ENCODE measurements at places on chromosomes 6 and 20. TPM values are rescaled to one million over a fixed set of nuclear protein-coding genes. Genes with fewer than 3 reads are reported as not detected.
A peak's percentile ranks its signal among the peaks of the same experiment; 100 is the strongest.

GRCh38 chr6:36906539-36907325 is 21.0 kb downstream of the C6orf89 start:
- no peak overlapping the region for H3K4me3 ChIP-seq
- H3K27me3 ChIP-seq = no peaks in the 10 kb centered on the region
- H3K36me3 ChIP-seq = peaks cover 6% of the 10 kb centered on the region
- H3K27ac ChIP-seq = peak overlapping the region; percentile 83
- H3K4me1 ChIP-seq = peaks cover 39% of the 10 kb centered on the region

- no peaks in the 10 kb centered on the region for H3K27me3 ChIP-seq
- H3K27ac ChIP-seq = no peak overlapping the region
- no peak overlapping the region for H3K4me3 ChIP-seq
- peaks cover 9% of the 10 kb centered on the region for H3K4me1 ChIP-seq
These were observed 243.5 kb downstream of the GMPR start for GRCh38 chr6:16481697-16482399.

- H3K27ac ChIP-seq = no peak within 1 kb of the TSS
- no peaks in the 10 kb centered on the region for H3K27me3 ChIP-seq
- no peak for DNase-seq
- H3K36me3 ChIP-seq = no peaks in the 10 kb centered on the region
These were observed at the start of gene FNDC11 for GRCh38 chr20:63553933-63554290. FNDC11 (plus strand) TSS chr20:63554159; CDS start chr20:63555664, 1,505 bp downstream.

DNA sequence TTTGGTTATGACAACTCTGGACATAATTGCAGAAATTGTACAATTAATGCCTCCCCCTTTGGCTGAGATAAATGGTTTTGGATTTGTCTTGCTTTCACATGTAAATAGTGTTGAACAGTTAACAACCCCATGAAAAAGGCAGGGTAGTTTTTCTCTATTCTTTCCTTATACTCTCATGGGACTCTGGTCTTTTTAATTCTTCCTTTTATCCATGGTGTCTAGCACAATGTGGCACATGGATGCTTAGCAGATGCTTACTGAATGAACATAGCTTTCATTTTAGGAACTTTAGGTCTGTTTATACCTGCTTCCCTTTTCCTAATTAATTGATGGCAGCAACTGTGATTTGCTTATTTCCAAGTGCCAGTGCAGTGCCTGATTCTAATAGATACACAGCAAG is 75.6 kb downstream of the NCOA3 start:
- H3K27ac ChIP-seq = peak overlapping the region; percentile 71
- no peak for DNase-seq
- no peaks in the 10 kb centered on the region for H3K36me3 ChIP-seq
- H3K27me3 ChIP-seq = no peaks in the 10 kb centered on the region
- no peak overlapping the region for H3K4me3 ChIP-seq

GRCh38 chr6:128963561-128963960 is 80.6 kb downstream of the LAMA2 start:
- no peaks in the 10 kb centered on the region for H3K36me3 ChIP-seq

DNA sequence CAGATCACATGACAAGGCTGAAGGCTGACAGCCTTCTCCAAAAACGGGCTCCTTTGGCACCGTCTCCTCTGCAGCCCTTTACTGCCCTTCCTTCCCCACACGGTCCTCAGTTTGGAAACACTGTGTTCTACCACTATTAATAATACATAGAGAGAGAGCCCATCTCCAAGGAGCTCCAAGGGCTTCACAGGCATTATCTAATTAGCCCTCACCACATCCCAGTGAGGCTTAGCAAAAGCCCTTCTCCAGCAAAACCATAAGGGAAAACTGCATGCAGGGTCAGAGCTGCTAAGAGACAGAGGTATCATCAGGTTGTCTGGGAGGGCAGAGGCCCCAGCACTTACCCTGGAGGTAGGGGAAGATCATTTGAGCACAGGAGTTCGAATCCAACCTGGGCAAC is 169.3 kb upstream of the JARID2 start:
- no peaks in the 10 kb centered on the region for H3K4me1 ChIP-seq

DNA sequence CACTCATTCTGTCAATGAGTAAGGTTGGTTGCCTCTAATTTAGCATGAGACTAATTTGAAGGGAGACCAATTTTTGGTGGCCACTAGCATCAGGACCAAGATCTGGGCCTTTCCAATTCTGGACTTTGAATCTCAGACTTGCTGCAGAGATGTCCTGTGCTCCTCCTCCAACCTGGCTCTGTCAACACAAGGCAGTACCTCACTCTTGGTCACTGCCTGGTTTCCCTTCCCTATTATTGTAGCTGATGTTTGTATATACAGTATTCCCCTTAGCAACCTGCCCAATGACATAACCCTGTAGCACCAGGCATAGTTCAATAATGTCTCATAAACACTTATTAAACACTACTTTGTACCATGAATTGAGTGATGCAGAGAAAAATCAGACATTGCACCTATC is 50.4 kb downstream of the UNC5CL start:
- no peaks in the 10 kb centered on the region for H3K36me3 ChIP-seq
- H3K4me3 ChIP-seq = no peak overlapping the region
- DNase-seq = no peak

- no peaks in the 10 kb centered on the region for H3K36me3 ChIP-seq
- no peak for DNase-seq
- no peak overlapping the region for H3K4me3 ChIP-seq
These were observed 54.8 kb downstream of the PLG start for GRCh38 chr6:160756871-160757270.

DNA sequence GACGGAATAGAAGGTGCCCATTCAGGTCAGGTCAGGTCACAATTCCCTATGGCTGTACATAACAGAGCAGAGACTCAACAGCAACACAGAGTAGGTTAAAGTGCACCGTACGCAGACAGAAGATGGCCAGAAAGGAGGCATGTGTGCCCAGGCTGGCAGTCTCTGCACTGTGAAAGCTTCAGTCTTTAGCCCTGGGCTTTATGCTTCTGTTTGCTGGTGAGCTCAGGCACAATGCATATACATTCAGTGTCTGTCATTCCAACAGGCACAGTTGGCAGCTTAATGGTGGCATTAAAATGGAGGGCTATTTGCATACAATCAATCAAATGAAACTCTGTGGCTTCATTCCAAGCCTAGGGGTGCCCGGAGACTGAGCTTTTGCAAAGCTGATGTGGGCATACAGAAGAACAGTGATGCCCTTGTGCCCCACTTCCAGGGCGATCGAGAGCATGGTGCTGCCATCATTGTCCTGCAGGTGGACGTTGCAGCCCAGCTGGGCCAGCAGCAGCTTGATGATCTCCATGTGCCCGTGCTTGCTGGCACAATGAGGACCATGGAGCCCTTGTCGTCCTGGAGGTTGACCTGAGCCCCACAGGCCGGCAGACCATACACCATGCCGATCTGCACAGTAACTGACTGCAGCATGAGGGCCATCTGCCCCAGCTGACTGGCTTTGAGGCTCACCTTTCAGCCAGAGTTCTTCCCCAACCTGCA is 22.4 kb downstream of the TRMT6 start:
- no peaks in the 10 kb centered on the region for H3K36me3 ChIP-seq
- no peak overlapping the region for H3K27ac ChIP-seq
- no peaks in the 10 kb centered on the region for H3K4me1 ChIP-seq
- no peak overlapping the region for H3K4me3 ChIP-seq
- no peaks in the 10 kb centered on the region for H3K27me3 ChIP-seq

- H3K36me3 ChIP-seq = no peaks in the 10 kb centered on the region
- no peak overlapping the region for H3K27ac ChIP-seq
- no peaks in the 10 kb centered on the region for H3K4me1 ChIP-seq
- H3K27me3 ChIP-seq = no peaks in the 10 kb centered on the region
- no peak overlapping the region for H3K4me3 ChIP-seq
These were observed 34.6 kb downstream of the CDH22 start for GRCh38 chr20:46273717-46274116.

DNA sequence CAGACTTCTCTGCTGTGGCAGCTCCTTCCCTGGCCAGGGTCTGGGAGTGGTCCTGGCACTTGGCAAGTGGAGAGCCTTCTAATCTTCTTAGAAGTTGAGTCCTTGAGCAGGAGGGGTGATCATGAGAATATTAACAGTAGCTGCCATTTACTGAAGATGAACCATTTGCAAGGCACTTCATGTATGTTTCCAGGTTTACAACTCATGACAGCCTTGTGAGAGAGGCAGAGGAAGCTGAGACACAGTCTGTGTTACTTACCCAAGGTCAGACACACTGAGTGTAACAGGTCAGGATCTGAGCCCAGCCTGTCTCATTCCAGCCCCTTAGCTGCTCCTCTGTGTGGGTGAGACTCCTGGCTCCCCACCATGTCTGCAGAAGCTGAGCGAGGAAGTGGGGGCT is 45.5 kb upstream of the SRF start:
- H3K4me3 ChIP-seq = no peak overlapping the region
- H3K27ac ChIP-seq = no peak overlapping the region
- no peaks in the 10 kb centered on the region for H3K27me3 ChIP-seq
- no peaks in the 10 kb centered on the region for H3K36me3 ChIP-seq
- DNase-seq = no peak

GRCh38 chr6:98941319-98941718 is 6.4 kb downstream of the FBXL4 start:
- H3K36me3 ChIP-seq = no peaks in the 10 kb centered on the region
- H3K4me1 ChIP-seq = peaks cover 23% of the 10 kb centered on the region
- no peak overlapping the region for H3K27ac ChIP-seq
- no peak overlapping the region for H3K4me3 ChIP-seq
- H3K27me3 ChIP-seq = no peaks in the 10 kb centered on the region

DNA sequence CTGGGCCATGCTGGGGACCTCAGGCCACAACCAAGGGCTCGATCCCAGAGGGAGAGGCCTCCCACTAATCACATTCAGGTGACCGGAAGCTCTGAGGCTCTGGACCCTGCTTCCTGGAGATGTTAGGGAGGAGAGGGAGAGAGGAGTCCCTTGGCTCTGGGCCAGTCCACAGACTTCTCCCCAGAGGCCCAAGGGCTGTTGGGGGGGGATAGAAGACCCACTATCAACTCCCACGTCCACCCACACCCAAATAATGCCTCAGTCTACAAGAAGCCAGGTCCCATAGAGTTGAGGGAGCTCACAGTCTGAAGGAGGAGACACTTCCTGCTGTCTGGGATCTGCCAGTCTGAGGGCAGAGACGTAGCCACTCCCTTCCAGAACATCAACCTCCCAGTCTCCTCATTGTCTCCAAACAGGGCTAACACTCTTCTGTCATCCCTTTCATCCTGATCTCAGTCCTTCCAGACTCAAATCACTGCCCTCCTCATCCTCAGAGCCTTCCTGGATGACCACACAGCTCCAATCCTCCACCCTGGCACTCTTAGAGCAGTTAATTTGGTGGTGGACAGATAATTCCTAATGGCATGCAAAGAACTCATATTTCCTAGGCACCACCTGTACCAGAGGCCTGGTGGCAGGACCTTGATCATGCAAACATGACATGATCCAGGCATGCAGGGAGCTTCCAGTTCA is 69.9 kb downstream of the MRPL14 start:
- H3K27ac ChIP-seq = no peak overlapping the region
- no peaks in the 10 kb centered on the region for H3K4me1 ChIP-seq
- no peaks in the 10 kb centered on the region for H3K27me3 ChIP-seq
- DNase-seq = no peak
- no peak overlapping the region for H3K4me3 ChIP-seq
- no peaks in the 10 kb centered on the region for H3K36me3 ChIP-seq

- no peaks in the 10 kb centered on the region for H3K27me3 ChIP-seq
- no peak overlapping the region for H3K27ac ChIP-seq
- H3K4me3 ChIP-seq = no peak overlapping the region
- DNase-seq = no peak
- no peaks in the 10 kb centered on the region for H3K4me1 ChIP-seq
These were observed 25.3 kb upstream of the KIAA1586 start for GRCh38 chr6:57021086-57021720.

DNA sequence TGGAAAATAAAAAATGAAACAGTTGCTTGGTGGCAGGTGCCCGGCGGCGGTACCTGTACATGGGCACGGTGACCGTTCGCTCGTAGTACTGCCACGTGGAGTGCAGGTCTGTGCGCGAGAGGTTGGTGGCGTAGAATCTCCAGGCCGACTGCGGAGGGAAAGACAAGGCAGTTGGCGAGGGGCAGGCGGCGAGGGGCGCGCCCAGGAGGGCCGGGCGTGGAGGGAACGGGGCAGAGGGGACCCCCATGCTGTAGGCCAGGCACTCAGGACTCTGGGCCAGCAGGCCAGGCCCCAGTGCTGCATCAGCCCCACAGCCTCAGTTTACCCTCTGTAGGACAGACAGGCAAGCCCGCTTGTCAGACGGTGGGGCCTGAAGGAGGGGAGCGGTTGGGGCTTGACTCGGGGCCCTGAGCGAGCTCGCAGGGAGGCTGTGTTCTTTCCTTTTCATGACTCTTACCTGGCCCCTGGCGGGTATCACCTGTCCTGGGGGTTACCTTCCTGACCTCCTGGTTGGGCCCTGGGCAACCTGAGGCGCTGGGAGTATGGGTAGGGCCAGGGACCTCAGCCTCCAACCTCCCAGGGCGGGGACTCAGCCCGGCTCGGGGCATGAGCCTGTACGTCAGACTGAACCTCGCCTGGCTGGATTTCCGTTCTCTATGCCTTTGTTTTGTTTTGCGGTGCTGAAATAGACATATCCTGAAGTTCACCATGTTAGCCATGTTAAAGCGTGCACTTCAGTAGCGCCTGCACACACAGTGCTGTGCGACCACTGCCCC is 38.5 kb downstream of the KCNQ2 start:
- H3K27me3 ChIP-seq = no peaks in the 10 kb centered on the region
- no peaks in the 10 kb centered on the region for H3K4me1 ChIP-seq
- no peak for DNase-seq
- H3K27ac ChIP-seq = no peak overlapping the region
- H3K36me3 ChIP-seq = no peaks in the 10 kb centered on the region

DNA sequence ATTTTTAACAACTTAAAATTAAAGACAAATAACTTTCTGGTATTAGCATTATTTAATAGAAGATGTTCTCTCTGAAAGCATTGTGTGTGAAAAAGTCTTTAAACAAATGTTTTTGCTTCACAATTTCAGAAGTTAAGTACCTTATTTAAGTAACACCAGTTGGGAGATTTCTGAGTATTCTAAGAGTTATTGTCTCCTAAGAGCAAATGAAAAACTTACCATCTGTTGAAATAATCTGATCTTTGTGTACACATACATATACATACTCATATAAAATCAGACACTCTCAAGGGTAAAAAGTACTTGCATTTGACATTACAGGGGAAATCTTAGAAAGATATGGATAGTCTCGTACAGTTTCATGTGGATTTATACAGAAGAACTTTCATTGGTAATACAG is 2.4 kb downstream of the BTBD3 start:
- H3K27ac ChIP-seq = peak overlapping the region; percentile 60
- H3K4me3 ChIP-seq = no peak overlapping the region
- H3K27me3 ChIP-seq = no peaks in the 10 kb centered on the region

The NSFL1C gene
- 23.1 TPM for total RNA-seq

The EEF1E1 gene
- total RNA-seq = 18.9 TPM

The GLP1R gene
- total RNA-seq = 6.9 TPM

The SLC35D3 gene
- not detected for total RNA-seq

The MOCS1 gene
- 15.0 TPM for total RNA-seq

The ZNF512B gene
- total RNA-seq = 12.5 TPM

The KCNK15 gene
- total RNA-seq = 1.8 TPM
